ENCODE measurements at places on chromosomes 16 and 17.

- no peak for DNase-seq
Measured at GRCh38 chr16:3075523-3075915, 10.1 kb downstream of the IL32 start.

DNA sequence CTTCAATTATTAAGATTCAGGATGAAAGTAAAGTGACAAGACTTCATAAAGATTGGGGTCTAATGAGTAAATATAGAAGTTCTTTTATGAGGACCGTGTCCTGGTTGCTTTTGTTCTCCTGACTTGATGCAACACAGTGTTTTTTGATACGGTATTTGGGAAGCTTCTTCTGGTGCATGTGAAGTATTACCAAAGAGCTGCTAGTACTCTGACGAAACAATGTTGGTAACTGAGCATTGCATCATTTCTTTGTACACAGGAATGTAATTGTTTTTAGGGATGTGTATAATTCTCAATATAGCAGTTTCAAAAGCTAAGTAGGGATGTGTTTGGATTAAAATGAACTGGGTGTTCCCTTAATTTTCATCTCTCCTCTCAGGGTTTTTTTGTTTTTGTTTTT, 15.9 kb downstream of the KPNB1 start:
- DNase-seq: no peak

GRCh38 chr16:85936816-85937215, 37.9 kb downstream of the IRF8 start:
- no peak for DNase-seq

GRCh38 chr17:44105483-44105882, 18.0 kb downstream of the HDAC5 start:
- DNase-seq: no peak

- DNase-seq: no peak
Measured at GRCh38 chr16:85891776-85892166, 7.2 kb upstream of the IRF8 start.

DNA sequence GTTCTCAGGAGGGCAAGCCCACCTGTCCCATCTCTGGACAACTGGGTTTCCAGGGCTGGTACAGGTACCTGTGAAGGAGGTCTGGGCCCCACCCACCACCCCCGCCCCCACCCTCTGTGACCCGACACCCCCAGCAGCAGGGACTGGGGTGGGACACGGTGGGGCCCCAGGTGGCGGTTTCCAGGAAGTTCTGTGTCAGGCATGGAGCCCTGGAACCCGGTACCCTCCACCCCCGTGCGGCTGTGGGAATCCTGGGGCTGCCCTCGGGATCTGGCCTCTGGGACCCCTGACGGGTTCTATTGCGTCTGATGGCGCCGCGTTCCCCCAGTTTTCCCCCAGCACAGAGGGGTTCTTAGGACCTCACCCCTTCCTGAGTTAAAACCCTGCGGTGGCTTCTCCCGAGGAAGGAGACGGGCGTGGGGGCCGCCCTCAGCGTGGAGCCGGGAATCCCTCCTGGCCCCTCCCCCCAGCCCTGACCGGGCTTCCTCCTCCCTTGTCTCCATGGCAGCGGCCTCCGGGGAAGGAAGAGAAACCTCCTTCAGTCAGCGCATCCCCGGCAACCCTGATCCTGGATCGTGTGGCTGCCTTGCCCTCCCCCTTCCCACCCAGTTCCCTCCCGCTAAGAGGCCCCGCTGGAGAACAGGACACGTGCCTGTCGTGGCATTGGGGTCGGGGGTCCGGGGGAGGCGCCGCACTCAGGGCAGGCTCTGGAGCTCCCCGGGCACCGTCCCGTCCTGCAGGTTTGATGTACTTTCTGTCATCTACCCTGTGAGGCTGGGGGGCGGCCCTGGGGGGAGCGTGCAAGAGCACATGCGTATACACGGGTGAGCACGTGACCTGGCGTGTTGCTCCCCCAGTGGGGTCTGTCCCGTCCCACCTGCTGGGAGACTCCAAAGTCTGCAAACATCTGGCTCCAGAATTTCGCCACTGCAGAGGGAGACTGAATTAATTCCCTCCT, 30.3 kb downstream of the CACNA1H start:
- no peak for DNase-seq

DNA sequence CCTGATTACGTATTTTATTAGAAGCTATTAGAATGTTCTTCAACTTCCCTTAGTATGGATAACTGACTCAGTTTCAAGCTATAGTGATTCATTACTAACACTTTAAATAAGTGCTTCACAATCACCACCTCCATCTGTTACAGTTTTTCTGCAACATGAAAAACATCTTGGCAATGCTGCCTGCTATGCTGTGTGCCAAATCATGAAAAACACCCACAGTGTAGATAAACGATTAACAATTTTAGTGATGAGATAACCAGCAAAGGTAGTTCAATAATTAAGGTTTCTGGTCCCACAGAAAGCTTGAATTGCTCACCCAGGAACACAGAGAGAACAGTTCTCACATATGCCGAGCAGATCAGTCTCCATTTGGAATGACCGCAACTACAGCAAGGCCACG, 51.4 kb upstream of the SLC25A19 start:
- DNase-seq: no peak

DNA sequence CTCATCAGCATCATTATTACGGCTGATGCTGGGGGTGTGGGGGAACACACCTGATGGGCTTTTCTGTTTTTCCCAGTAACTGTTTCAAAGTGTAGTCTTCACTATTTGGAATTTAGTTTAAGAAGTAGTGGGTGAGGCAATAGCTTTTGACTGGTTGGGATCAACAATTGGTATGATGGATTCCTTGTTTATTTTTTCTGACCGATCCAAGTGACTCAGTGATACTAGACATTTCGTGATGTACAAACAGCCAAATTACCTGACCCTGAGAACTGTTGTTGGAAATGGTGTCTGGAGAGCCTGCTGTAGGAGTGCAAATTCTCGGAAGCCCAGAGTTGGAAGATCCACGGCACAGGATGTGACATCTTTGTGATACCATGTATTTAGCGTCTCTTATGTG, 204.2 kb downstream of the PRKCA start:
- DNase-seq: no peak
